ENCODE measurements at places on chromosomes 16 and 17.

GRCh38 chr17:4445731-4446130 lies 12.0 kb downstream of the SPNS3 start:
- DNase-seq, result no peak

DNA sequence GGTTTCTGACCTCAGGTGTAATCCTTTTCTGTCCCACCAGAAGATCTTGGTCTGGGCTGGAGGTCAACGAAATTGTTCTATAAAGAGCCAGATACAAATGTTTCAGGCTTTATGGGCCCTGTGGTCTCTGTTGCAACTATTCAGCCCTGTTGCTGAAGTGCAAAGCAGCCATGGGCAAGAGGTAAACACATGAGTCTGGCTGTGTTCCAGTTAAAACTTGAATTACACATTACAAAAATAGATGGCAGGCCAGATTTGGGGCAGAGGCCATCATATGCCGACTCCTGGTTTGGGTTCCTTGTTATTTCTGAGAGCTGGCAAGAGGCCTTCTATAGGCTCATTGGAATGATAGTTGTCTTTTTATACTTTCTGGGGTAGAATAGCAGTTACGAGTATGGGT lies 114.4 kb downstream of the SDR42E1 start:
- peak; percentile 16 for DNase-seq

- DNase-seq, result peak; percentile 92
Observed at GRCh38 chr16:27268376-27269299, at the start of gene NSMCE1. NSMCE1 (minus strand) TSS chr16:27268772; CDS start chr16:27257570, 11,202 bp downstream.

DNA sequence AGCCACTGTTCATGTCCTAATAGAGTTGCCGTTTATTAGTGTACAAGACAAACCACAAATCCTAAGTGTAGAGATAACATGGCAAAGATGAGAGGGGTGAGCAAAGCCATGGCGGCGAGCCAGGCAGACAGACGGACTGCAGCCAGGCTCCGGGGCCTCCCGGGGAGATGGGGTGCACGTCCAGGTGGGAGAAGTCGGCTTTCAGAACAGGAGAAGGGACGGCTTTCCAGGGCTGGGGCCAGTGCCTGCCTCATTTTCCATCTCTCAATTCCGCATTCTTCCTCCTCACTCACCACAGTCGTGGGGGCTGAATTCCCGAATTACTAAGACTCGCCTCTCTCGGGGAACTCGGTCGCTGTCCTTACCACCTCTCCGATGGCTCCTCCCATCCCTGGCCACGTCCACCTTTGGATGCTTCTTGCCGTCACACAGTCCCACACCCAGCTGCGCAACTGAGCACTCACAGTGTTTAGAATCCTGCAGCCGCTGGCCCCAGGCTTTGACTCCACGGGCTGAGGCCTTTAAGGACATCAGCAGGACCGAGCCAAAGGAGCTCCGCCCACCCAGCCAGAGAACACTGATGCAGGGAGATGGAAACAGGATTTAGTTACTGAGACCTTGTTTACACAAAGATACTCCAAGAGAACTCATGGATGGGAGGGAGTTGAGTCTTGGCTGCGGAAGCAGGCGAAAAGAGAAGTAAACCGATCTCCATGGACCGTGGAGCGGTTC lies 59.7 kb downstream of the RNF112 start:
- DNase-seq, result peak; percentile 41

GRCh38 chr16:80938004-80938878 lies 68.4 kb downstream of the CMC2 start:
- peak; percentile 72 for DNase-seq

Data from LHCN-M2 (cell line).